ENCODE measurements at places on chromosomes 3 and 15.

DNA sequence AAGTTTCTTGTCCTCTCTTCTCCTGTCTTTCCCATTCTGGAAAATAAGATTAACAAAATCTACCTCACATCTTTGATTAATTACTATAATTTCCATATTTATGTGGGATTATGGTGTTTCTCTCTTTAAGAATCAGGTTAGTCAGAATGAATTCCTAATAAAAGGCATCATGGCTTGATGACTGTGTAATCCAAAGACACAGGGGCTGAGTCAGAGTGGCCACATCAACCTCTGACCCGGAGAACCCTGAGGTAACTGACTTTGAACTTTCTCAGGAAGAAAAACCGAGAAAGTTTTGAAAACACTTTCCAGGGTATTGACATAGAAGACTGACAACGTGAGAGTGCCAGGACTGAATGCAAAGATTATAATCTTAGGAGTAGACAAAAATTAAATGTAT, 170.3 kb upstream of the MCTP2 start:
- DNase-seq: no peak

GRCh38 chr3:31621314-31621713, 88.6 kb downstream of the STT3B start:
- DNase-seq: no peak

- no peak for DNase-seq
Observed at GRCh38 chr3:23096041-23096440, 107.1 kb upstream of the UBE2E2 start.

GRCh38 chr15:74403588-74403919, 30.2 kb downstream of the SEMA7A start:
- DNase-seq: no peak

DNA sequence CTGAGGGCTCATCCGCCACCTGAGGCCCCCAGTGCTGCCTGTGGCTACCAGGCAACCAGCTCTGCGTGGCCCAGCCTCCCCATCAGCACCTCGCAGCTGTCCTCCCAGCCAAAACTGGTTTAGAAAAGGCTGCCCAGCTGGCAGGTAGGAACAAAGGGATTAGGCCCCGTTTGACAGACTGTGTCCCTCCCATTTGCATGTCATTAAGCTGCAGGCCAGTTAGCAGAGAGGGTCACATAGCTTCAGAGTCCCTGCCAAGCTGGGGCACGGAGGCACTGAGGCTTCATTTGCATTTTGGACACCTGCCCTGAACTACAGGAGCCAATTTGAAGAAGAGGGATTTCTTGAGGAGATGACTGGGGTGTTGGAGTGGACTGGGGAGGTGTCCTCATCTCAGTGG, 177.9 kb downstream of the TLE3 start:
- no peak for DNase-seq

GRCh38 chr3:161348796-161349400, 22.4 kb downstream of the SPTSSB start:
- DNase-seq: no peak

DNA sequence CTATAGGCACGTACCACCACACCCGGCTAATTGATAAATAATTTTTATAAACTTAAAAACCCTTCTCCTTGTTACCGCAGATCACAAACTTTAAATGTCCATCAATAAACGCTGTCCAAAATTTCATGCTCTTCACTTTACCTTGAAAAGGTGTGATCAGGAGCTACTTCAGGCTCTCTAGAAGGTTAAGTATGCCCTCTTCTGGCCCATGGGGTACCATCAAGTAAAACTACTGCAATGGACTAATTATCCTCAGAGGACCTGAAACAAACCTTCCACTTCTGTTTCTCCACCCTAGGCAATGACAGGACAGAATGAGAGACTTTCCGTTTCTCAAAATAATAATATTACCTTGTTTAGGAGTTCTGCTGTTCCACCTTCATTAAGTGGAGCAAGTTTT, 9.2 kb downstream of the LZTFL1 start:
- no peak for DNase-seq

DNA sequence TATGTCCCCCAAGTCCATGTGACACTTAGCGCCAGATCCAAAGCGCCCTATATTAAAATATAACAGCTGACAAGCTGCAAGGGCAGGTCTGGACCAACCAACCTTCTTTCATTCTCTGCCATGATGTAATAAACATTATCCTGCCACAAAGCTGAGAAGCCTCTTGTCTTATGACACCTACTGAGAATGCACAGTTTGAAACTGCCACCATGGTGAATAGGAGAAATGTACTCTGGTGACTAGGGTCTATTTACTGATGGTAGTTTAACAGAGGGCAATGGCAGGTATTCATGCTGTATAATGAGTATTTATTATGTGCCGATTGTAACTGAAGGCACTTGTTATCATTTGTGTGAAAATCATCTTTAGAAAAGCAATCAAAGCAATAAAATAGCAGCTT, 634.0 kb downstream of the OTOL1 start:
- DNase-seq: no peak

DNA sequence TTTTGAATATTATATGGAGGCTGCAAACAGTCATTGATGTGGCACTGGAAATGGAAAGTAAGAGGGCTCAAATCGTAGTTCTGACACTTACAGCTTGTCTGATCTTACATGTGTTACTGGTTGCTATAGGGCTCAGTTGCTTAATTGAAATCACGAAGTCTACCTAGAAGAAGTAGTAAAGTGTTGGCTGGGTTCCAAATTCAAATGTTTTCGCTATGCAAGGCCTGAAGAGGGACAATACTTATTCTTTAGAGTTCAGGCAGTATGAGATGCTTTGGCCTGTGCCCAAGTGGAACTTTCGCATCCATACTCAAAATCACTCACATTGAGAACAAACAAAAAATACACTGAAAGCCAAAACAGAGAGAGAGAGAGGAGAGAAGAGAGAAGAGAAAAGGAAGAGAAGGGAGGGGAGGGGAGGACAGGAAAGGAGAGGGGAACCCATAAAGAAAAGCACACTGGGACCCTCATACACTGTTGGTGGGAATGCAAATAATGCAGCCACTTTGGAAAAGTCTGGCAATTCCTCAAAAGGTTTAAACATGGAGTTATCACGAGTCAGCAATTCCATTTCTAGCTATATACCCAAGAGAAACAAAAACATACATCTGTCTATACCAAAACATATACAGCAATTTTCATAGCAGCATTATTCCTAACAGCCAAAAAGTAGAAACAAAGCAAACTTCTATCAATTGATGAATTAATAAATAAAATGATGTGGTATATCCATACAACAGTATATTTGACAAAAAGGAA, 2.9 kb upstream of the FXR1 start:
- no peak for DNase-seq

DNA sequence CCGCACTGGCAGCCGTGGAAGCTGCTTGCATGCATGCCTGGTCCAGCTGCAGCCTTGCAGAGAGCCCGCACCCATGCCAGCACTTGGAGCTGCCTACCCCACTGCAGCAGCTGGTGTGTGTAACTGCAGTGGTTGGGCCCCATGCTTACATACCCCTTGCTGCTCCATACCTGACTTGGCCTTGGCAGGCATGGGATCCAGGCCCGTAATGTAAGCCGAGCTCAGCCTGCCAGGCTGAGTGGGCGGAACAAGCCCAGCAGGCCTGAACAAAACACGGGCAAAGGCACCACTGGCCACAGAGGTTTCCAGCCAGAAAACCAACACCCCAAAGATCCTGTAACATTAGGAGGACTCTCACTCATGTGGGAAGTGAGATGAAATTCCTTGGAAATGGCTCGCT, 48.3 kb downstream of the SLC6A20 start:
- DNase-seq: no peak

- no peak for DNase-seq
Observed at GRCh38 chr15:101050623-101051290, 131.6 kb downstream of the LRRK1 start.

All from activated T-helper 1 cell treated with Interleukin-2 at 50 U/mL for 16 hours (primary cell).